ENCODE measurements at places on chromosomes 7 and 10.

- no peak for DNase-seq
Measured at GRCh38 chr7:93367254-93367653, 135.1 kb downstream of the VPS50 start.

GRCh38 chr10:71761105-71761511 is 12.2 kb downstream of the VSIR start:
- no peak for DNase-seq

DNA sequence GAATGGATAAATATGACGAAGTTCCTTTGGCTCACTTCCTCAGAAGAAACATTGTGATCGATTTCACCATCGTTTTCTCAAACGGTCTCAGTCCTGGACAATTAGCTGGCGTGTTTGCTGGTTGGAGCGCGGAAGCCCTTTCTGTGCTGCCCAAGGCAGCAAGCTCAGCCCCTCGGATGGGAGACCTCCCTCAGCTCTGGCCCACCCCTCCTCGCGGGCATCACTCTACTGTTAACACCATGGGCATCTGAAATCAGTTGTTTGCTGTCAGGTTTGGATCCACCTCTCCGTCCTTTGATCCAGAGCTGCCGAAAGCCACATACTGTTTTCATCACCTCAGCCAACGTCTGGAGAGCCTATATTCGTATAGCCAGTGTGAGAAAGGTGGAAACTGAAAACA is 68.2 kb downstream of the C10orf143 start:
- DNase-seq, result no peak

DNA sequence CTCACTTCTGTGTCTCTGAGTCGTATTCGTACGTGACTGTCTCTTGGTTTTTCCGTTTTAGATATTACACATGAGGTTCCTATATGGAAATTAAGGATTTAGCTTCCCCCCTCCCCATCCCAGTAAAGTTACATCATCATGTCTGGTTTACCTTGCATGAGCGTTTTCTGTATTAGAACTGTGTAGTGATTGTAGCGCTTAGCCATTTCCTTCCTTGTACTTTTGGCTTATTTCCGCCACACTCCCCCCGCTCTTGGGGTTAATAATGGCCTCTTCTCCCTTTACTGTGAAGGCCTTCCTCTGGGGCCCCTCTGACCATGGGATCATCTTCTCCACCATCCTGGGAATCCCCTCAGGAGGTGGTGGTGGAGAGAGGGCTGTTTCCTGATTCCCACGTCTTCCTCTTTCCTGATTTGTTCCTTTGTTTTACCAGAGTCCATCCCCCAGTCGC is 27.2 kb upstream of the AP5Z1 start:
- DNase-seq, result no peak

GRCh38 chr7:36827726-36828703 is 103.7 kb upstream of the AOAH start:
- no peak for DNase-seq

Data from breast epithelium (tissue), 4 donors.